ENCODE measurements at places on chromosomes 1 and 21.

DNA sequence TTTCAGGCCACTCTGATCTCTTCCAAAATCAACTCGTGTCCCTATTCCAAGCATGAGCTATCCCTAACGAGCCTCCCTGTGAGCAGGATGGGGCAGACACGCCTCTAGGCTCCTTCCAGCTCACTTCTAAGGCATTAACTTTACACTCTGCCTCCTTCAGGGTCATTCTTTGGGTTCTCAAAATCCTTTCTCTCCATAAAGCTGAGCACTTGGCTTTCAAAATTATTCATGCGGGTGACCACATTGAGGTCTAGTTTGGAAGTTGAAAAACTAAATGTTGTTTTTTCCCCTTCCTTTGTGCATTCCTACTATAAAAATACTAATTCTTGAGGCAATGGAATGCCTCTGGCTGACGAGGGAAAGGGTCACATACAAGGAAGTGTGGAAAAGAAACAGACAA, 33.5 kb upstream of the BMP8B start:
- DNase-seq, result no peak

GRCh38 chr21:43975469-43976098, 36.5 kb upstream of the TRAPPC10 start:
- no peak for DNase-seq

- DNase-seq, result no peak
These were observed 5.2 kb downstream of the APP start for GRCh38 chr21:26165331-26165730.

- no peak for DNase-seq
These were observed 290.4 kb downstream of the AKT3 start for GRCh38 chr1:243559575-243560162.

DNA sequence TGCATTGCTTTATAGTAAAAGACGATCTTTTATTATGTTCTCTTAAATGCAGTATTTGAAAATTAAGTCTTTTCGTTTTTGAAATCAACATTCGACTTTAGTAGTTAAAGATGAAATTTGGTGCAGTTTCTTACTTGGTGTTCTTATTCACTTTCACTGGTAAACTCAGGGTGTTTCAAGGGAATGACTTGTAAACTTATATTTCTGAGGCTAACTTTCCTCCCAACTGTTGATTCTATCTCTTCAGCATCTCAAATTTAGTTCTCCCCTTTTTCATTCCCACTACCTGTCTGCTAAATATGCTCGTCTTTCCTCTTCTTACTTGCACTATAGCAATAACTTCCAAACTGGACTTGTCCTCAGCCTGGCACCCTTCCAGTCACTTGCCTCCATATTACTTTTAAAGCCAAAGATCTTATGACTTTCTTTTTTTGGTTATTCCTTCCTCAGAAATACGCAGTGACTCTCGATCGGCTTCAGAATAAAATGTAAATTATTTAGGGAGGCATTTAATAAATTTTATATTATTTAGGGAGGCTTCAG, 988 bp downstream of the SLC35A3 start:
- no peak for DNase-seq

Data from fibroblast of skin of left biceps (primary cell).